ENCODE measurements at places on chromosomes 12 and 14.
A peak's percentile ranks its signal among the peaks of the same experiment; 100 is the strongest.

DNA sequence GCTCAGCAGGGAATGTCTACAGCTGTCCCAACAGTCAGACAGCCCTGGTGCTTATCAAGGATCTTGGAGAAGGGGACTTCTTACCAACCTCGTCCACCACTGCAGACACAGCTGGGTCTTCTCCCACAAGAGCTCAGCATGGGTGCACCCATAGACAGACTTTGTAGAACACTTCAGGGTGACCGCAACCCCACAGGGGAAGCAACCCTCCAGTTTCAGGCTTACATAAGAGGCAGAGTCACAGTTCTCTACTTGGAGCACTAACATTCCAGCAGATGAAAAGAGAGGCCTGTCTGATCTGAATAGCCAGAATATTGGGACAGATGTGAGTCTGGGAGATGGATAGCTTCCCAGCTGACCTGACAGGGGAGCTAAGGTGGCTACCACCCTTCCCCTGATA lies 3.5 kb upstream of the CLEC1A start:
- no peak for DNase-seq

GRCh38 chr12:5432011-5432400 lies at the start of gene NTF3:
NTF3 (plus strand) TSS chr12:5432108; CDS start chr12:5432325, 217 bp downstream.
- no peak for DNase-seq

GRCh38 chr14:24368562-24369252 lies 723 bp downstream of the NFATC4 start:
- DNase-seq = peak; percentile 76

DNA sequence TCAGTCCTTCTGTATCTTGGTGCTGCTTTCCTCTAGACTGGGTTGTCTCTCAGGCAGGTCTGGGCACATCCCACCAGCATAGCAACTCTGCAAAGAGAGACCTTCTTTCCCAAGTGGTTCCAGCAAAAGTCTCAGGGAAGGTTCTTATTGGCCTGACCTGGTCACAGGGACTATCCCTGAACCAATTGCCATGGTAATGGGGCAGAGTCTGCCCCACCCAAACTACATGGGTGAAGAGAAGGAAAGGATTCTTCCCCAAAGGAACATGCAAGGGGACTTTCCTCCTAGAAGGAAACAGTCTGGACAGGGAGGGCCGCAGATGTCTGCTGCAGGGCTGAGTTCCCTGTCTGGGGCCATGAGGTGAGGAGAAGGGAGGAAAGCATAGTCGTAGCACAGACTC lies 122.2 kb upstream of the NCOR2 start:
- DNase-seq = no peak

DNA sequence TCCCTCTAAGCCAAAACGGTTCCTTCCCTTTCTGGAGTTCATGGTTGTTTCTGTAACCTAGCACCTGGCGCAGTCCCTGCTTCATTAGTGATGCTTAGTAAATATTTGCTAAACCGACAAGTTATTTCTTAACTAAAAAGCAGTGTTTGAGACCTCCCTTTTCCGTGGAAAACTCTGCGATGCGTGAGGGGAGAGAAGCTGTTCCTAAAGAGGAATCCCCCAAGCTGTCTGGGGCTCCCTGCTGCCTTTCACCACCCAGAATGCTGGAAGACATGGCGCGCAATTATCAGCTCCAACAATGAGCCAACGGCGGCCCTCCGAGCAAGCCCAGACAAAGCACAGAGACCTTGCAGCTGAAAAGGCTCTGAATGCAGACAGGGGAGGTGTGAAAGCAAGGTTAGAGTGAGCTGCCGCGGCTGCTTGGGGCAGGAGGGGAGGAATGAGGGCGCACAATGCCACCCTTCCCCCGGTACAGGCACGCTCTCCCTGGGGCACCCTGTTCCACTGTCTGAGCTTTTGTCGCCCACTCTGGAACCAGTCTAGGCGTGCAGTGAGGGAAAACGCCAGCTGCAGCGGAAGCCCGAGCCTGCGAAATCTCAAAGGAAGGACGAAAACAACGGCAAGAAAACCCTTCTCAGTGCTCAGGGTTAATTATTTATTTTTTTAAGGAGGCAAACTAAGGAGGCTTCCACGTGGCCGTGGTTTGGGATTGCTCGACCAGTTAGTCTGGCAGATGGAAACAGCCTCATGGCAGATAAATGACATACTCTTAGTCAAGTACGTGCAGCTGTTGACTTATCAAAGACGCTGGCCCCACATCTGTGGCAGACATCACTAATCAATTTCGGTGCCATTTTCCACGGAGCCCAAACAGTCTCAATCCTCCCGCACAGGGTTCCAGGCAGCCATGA lies 66.3 kb downstream of the RBM19 start:
- no peak for DNase-seq

- DNase-seq = no peak
These were observed 23.6 kb upstream of the PLEK2 start for GRCh38 chr14:67435603-67436002.

- no peak for DNase-seq
These were observed 4.2 kb downstream of the SH2B3 start for GRCh38 chr12:111409780-111410430.

DNA sequence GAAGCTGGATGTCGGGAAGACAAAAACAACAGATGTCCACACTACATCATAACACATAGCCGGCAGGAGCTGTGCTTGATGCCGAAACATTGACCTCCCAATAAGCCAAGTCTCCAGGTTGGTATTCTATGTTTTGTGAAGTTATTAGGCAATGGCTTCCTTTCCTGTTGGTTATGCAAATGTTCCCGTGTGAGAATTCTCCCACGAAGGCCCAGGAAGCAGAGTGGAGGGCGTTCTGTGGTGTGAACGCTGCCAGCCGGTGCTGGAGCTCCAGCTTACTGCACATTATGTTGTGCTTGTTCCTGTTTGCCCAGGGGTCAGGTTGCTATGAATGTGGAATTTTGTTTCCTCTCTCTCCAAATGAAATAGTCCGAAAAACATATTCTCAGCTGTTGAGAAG lies 156.4 kb upstream of the HMGA2 start:
- no peak for DNase-seq

DNA sequence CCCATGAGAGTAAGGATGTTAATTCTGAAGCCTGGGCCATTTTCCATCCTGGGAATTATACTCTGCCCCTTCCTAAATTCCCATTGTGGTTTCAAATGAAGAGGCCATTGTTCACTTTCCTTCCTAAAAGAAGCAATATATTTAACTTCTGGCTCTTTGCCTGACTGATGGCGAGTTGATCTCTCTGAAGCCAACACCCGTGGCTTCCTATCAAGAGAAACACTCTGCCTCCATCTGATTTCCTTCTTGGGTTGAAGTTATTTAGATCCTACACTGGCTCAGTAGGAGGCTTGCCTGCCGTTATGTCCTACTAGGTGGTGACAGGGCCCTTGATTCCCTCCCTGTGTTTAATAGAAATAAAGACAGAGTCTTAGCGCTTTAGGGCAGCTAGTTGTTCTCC lies 97.4 kb downstream of the PRKCH start:
- DNase-seq = no peak

DNA sequence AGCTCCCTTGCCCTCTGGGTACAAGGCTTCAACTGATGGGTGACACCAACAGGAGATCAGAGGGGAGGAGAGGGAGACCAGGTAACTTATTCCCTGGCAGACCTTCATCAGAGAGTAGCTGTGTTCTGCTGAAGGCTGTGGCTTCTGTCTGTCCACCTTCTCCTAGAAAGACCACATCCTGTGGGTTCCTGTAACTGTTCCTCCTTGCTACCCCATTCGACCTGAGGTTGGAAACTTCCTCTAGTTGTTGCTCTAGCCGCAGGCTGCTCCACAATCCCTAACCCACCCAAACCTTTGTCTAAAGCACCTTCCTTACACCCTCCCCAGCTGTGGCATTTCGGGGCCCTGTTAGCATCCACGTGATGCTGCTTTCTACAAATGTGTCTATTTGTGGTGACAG lies 454.2 kb downstream of the DPF3 start:
- no peak for DNase-seq

DNA sequence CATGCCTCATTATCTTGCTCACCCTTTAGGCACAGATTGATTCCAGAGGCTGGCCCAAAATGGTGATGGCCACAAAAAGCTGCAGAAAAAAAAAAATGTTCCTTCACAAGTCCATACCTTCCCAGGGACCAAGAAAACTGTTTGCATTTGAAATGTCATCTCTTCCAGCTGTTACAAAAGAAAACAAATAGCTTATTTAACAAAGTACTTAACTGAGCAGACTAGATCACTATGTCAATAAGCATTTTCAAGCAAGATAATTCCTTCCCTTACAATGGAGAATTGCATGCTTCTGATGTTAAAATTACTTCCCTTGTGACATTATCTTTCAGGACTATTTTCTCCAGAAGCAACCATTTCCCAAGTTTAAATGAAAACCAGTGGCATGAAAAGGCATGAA lies 377.9 kb upstream of the KITLG start:
- DNase-seq = no peak

DNA sequence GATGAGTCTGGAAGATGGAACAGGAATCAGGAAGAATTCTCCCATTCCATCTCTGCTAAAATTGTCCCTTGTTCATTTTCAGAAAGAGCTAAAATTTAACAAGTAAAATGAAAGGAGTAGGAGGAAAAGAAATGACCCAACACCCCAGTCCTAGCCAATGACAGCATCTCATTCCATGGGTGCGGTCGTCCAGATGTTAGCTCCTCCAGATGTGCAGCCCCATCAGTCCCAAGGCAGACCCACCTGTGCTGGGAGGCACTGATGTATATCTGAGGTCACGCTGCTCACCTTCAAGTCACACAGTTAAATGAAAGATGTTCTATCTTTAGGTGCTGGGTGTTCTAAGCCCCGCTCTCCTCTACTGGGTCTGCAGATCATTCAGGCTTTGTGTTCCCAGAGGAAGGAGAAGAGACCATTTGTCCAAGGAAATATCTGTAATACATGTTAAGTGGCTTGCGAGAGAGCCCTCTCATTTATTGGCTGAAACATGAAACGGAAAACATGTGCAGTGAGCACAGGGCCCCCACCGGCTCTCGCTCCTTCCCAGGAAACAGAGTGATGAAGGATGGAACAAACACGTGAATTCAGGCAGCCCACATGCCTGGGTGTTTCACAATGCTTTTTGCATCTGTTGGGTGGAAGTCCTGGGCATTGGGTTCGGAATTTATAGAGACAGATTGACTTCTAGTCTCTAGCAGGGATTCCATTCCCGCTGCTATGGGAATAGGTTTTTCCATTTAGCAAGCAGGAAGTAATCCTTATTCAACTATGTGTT lies 294.6 kb downstream of the NUAK1 start:
- no peak for DNase-seq

GRCh38 chr12:15011162-15011561 lies 38.3 kb downstream of the PDE6H start:
- DNase-seq = no peak

DNA sequence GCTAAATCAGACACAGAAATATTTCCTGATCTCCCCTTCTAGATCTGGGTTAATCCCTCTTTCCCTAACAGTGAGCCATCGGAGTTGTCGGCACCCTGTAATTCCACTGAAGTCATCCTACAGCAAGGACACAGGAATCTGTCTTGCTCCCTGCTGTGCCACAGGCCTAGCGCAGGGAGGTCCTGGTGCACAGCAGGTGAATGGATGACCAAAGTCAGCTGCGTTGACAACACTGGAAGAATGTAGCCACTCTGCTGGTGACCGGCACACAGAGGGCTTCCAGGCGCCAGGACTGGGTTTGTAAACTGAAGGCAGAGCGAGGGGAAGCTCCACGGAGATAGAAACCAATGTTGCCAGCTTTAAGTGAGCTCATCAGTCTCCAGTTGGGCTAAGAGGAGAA lies 23.6 kb downstream of the TMEM229B start:
- DNase-seq = no peak

- no peak for DNase-seq
These were observed 13.4 kb upstream of the TTC7B start for GRCh38 chr14:90829677-90830076.

DNA sequence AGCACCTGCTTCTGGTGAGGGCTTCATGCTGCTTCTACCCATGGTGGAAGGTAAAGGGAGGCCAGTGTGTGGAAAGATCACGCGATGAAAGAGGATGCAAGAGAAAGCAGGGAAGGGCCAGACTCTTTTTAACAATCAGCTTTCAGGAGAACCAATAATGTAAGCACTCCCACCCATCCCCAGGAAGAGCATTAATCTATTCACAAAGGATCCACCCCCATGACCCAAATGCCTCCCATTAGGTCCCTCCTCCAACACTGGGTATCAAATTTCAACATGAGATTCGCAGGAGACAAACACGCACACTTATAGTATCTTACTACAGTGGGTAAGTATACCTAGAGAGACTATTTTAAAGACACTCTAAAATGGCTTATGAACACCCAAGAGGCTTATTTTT lies 80.5 kb upstream of the TMCC3 start:
- DNase-seq = no peak

- DNase-seq = no peak
These were observed 162.4 kb downstream of the CAND1 start for GRCh38 chr12:67431411-67432020.

DNA sequence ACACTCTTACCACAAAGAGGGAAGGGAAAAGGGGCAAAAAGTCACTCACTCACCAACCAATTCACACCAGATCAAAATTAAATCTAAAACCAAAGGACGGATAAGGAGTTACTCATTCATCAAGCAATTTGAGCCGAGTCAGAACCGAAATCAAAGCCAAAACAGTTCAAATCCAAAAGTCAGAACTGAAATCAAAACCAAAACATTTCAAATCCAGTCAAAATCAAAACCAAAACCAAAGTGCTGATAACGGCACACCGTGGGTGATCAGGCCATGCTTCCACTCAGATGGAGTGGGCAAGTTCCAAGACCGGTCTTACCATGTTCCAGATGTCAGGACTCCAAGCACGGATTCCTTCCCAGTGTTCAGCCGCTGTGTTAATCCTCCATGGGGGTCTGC lies 139.5 kb downstream of the SLC38A6 start:
- no peak for DNase-seq

- no peak for DNase-seq
These were observed 52.6 kb downstream of the RASSF8 start for GRCh38 chr12:26011099-26011498.

GRCh38 chr14:23602181-23603095 lies 23.8 kb upstream of the JPH4 start:
- DNase-seq = no peak

- no peak for DNase-seq
These were observed 169.8 kb downstream of the LRIG3 start for GRCh38 chr12:58750484-58750883.

Data from CD8-positive, alpha-beta T cell (primary cell).